ENCODE measurements at places on chromosomes 5 and 9. TPM values are rescaled to one million over a fixed set of nuclear protein-coding genes. Genes with fewer than 3 reads are reported as not detected.

The OR1Q1 gene
- total RNA-seq = not detected

The PROB1 gene
- total RNA-seq = 0.63 TPM

The NEUROG1 gene
- not detected for total RNA-seq

The SUSD3 gene
- 3.0 TPM for total RNA-seq

The PRXL2C gene
- 14.9 TPM for total RNA-seq

The RETREG1 gene
- 57.5 TPM for total RNA-seq

The DMGDH gene
- total RNA-seq = 15.5 TPM

The ENTPD2 gene
- 20.1 TPM for total RNA-seq

DNA sequence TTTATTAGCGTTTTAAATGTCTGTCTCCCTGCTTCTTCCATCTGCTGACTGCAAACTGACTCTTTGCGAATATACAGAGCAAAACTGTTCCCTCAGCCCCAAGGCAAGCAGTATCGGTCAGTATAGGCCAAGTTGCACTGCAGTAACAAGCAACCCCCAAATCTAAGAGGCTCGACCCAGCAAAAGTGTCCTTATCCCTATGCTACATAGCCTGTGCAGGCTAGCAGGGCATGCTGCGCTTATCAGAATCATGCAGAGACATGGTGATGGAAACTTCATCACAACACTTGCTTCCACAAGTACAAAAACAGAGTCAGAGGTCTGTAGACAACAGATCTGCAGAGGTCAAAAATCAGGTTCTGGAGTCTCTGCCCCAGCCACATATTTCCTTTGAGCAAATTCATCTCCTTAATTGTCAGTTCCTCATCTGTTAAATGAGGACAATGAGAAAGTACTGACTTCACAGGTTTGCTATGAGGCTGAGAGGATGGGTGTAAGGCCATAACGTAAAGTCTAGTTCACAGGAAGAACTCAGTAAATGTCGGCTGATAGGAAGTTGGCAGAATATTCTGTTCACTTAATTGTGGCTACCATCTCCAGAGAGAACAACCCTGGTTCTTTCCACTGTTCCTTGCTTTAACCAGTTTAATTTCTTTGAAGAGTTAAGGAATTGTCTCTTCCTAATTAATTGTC, 9.6 kb upstream of the IL17B start:
- H3K36me3 ChIP-seq = no peaks in the 10 kb centered on the region
- H3K27ac ChIP-seq = no peak overlapping the region
- no peak for DNase-seq
- H3K4me1 ChIP-seq = no peaks in the 10 kb centered on the region
- H3K27me3 ChIP-seq = no peaks in the 10 kb centered on the region
- no peak overlapping the region for H3K4me3 ChIP-seq

GRCh38 chr5:76604838-76605237, 18.4 kb downstream of the F2RL2 start:
- H3K27ac ChIP-seq = no peak overlapping the region
- no peaks in the 10 kb centered on the region for H3K27me3 ChIP-seq
- H3K4me1 ChIP-seq = no peaks in the 10 kb centered on the region
- no peaks in the 10 kb centered on the region for H3K36me3 ChIP-seq
- DNase-seq = no peak
- no peak overlapping the region for H3K4me3 ChIP-seq

DNA sequence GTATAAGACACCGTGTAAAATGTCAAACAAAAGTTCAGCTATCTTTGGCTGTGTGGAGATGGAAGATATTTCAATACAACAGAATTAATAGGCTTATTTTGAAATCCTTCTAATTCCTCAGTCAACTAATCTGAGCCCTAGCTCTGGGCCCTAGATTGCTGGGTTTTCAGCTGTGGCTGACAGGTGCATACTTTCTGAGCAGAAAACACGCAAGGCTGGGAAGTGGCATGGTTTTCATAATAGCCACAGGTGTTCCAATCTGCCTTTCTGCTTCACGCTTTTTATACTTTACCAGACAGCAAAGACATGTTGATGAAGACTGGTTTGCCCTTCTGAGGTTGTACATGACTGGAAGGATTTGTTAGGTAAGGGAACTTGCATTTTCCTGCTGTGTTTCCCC, 20.7 kb upstream of the XPA start:
- no peaks in the 10 kb centered on the region for H3K4me1 ChIP-seq
- no peak for DNase-seq
- no peaks in the 10 kb centered on the region for H3K36me3 ChIP-seq
- no peak overlapping the region for H3K27ac ChIP-seq
- no peaks in the 10 kb centered on the region for H3K27me3 ChIP-seq

- H3K4me3 ChIP-seq = no peak overlapping the region
- H3K27ac ChIP-seq = peak overlapping the region; percentile 37
- H3K4me1 ChIP-seq = no peaks in the 10 kb centered on the region
- H3K36me3 ChIP-seq = no peaks in the 10 kb centered on the region
Observed at GRCh38 chr5:1106385-1107166, 5.3 kb downstream of the SLC12A7 start.

- no peak overlapping the region for H3K4me3 ChIP-seq
- no peaks in the 10 kb centered on the region for H3K27me3 ChIP-seq
- H3K27ac ChIP-seq = no peak overlapping the region
- no peaks in the 10 kb centered on the region for H3K4me1 ChIP-seq
- H3K36me3 ChIP-seq = no peaks in the 10 kb centered on the region
Observed at GRCh38 chr5:51225789-51226742, 157.2 kb upstream of the ISL1 start.

- no peaks in the 10 kb centered on the region for H3K4me1 ChIP-seq
- no peak for DNase-seq
- no peaks in the 10 kb centered on the region for H3K36me3 ChIP-seq
- H3K27me3 ChIP-seq = no peaks in the 10 kb centered on the region
Observed at GRCh38 chr9:88645172-88645878, 110.3 kb downstream of the NXNL2 start.

DNA sequence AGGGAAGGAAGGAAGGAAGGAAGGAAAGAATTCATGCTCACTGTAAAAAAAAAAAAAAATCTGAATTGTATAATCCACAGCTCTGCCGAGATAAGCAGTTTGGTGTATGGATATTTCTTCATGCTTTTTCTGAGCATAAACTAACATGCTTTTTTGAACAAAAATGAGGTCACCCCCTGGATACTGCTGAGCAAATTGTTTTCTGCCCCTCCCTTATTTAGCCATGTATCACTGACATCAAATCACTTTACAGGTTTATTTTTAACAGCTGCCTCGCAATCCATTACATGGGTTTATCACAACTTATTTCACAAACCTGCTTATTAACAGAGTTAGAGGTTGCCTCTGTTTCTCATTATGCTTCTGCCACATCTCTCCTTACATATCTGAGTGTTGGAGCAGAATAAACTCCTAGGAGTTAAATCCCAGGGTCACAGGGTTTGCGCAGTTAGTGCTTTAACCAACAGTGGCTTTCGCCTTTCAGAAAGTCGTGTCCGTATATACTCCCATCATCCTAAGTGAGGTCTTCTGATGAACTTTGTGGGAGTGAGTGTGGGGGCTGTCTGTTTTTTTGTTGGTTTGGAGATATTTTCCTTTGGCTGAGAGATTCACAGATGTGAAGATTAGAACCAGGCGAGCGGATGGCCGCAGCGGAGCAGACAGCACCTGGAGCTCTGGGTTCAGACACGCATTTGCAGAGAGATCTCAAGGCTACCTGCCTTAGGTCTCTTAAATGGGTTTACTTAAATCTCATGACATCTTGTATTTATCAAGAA, 57.7 kb downstream of the AK8 start:
- no peak overlapping the region for H3K27ac ChIP-seq
- peaks cover 13% of the 10 kb centered on the region for H3K36me3 ChIP-seq
- H3K4me1 ChIP-seq = no peaks in the 10 kb centered on the region
- DNase-seq = no peak
- H3K27me3 ChIP-seq = no peaks in the 10 kb centered on the region

DNA sequence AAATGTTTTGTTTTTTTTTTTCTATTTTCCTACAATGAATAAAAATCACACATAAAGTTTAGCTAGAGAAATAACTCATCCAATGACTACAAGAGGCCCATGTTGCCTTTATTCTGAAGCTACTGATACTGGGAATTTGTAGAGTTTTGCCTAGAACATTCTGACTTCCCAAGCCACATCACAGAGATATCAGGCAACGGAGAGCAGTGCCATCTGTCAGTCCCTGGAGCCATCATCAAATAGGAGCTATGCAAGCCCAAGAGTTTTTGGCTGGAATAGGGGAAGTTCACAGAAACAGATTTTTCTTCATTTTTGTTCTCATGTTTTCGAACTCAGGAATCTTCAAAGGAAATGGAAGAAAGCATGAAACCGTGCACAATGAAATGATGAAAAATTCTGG, 896.6 kb downstream of the TLE1 start:
- H3K27ac ChIP-seq = no peak overlapping the region
- no peaks in the 10 kb centered on the region for H3K27me3 ChIP-seq

DNA sequence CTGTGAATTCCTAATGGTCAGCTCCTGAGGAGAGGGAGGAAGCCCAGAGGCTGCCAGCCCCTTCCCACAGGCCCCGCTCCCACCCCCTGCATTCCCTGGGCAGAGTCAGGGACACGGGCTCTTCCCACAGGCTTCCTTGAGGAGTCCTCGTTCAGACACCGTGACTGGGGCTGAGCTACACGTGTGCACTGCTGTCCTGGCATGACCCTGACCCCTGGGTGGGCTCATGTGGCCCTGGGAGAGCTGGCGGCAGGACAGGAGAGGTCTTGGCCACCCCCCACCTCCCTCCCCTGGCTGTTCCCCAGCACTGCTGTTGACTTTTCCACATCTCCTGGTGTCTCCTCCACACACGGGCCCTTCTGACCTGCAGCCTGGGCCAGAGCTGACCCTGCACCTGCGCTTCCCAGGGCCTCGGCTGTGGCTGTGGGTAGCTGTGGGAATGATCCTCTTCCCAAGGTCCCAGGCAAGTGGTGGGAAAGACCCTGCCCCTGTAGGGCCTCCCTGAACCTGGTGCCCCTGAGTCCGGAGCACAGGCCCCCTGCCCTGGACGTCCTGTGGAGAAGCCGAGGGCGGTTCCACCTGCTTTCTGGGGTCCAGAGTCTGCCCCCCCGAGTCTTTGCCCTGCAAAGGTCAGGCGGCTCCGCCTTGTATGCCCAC, 56.5 kb upstream of the NKD2 start:
- peaks cover 47% of the 10 kb centered on the region for H3K27me3 ChIP-seq
- no peaks in the 10 kb centered on the region for H3K36me3 ChIP-seq
- no peak for DNase-seq
- H3K4me1 ChIP-seq = peaks cover 19% of the 10 kb centered on the region

- H3K27ac ChIP-seq = no peak overlapping the region
- H3K4me3 ChIP-seq = no peak overlapping the region
- no peak for DNase-seq
- no peaks in the 10 kb centered on the region for H3K4me1 ChIP-seq
Observed at GRCh38 chr9:35236692-35237091, 74.9 kb downstream of the UNC13B start.

DNA sequence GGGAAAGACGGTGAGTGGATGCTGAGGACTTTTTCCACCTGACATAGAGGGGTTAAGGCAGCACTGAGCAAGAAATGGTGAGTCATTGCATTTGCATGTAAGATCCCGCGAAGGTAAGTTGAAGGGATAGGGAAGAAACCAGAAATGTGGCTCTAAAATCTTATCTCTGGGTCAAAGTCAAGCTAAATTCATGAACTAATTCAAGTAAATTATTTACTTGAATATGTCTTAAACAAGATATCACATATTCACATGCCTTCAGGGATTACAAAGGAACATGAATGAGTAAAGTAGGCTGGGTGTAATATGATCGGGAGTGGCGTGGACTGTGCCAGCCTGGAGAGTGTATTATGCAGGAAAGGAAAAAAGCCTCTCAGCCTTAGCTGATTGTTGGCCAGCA, 74.4 kb upstream of the EQTN start:
- H3K36me3 ChIP-seq = no peaks in the 10 kb centered on the region
- H3K4me1 ChIP-seq = peaks cover 36% of the 10 kb centered on the region
- H3K27me3 ChIP-seq = no peaks in the 10 kb centered on the region
- DNase-seq = no peak

GRCh38 chr5:122749886-122750285, 25.0 kb upstream of the SNX2 start:
- H3K27me3 ChIP-seq = no peaks in the 10 kb centered on the region
- H3K27ac ChIP-seq = no peak overlapping the region
- H3K4me1 ChIP-seq = no peaks in the 10 kb centered on the region
- DNase-seq = no peak
- no peaks in the 10 kb centered on the region for H3K36me3 ChIP-seq
- no peak overlapping the region for H3K4me3 ChIP-seq

DNA sequence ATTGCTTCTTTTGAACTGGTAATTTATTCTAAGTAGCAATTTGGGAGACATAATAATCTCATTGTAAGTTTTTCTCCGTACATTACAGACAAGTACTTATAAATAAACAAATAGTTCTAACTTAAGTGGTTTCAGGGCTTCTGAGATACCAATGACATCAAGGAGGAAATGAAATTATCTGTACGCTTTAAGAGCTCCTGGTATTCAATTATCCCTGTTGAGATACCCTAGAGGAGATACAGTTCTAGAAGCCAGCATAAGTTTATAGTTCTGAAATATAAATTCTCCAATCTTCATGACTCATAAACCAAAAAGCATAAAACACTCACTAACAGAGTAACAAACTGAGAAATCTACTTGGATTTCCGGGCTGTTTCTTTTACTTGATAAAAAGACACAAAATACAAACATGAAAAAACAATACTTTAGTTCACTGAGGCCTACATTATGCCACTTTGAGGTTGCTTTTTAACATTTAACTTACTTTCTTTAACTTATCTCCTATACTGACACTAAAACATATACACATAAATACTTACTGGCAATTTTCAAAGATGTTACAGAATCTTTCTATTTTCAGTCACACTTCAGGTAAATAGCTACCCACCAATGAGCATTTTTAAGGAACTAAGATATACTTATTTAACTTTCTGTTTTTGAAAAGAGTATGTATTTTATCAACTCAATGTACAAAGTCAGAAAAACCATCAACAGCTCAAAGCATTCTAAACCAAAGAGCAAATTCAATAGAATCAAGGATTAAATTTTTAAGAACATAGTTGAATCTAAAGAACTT, 7.5 kb downstream of the DCTN4 start:
- no peak overlapping the region for H3K27ac ChIP-seq
- DNase-seq = no peak
- H3K27me3 ChIP-seq = no peaks in the 10 kb centered on the region
- H3K4me1 ChIP-seq = no peaks in the 10 kb centered on the region

- DNase-seq = no peak
- H3K4me3 ChIP-seq = no peak overlapping the region
- H3K27ac ChIP-seq = no peak overlapping the region
- no peaks in the 10 kb centered on the region for H3K36me3 ChIP-seq
- H3K27me3 ChIP-seq = no peaks in the 10 kb centered on the region
- no peaks in the 10 kb centered on the region for H3K4me1 ChIP-seq
Observed at GRCh38 chr9:90943341-90943740, 141.7 kb downstream of the SYK start.

DNA sequence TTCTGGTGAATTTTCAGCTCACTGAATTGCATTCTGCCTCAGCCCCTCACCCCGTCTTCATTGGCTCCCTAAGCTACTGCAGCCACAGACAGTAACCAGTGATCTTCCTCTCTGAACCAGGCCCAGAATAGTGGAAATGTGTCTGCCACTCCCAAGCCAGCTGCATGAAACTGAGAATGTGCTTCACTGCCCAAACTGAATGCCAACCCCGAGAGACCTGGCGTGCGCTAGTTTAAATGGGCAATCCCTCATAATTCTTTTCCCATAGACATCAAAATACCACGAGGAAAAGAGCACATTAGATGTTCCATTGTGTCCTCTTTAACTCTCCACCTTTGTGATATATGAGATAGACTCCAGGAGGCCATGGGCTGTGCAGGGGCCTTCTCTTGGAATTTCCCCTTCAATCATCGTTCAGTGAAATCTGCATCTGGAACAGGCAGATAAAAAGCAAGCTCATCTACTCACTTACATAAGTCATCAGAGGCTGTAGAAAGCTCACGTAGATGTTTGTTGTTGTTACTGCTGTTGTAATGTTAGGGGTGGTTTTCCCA, 320.2 kb downstream of the NFIB start:
- H3K27ac ChIP-seq = no peak overlapping the region
- no peak overlapping the region for H3K4me3 ChIP-seq
- H3K4me1 ChIP-seq = no peaks in the 10 kb centered on the region
- no peaks in the 10 kb centered on the region for H3K27me3 ChIP-seq
- H3K36me3 ChIP-seq = no peaks in the 10 kb centered on the region
- DNase-seq = no peak

Data from tibial nerve (tissue), 4 donors.